Stimulated activated CD4-positive, alpha-beta T cell treated with anti-CD3 and anti-CD28 coated beads, TNF-alpha, amount 100 ng/mL, for 1 hour (primary cell): ENCODE measurements at places on chromosomes 1 and 21.

DNA sequence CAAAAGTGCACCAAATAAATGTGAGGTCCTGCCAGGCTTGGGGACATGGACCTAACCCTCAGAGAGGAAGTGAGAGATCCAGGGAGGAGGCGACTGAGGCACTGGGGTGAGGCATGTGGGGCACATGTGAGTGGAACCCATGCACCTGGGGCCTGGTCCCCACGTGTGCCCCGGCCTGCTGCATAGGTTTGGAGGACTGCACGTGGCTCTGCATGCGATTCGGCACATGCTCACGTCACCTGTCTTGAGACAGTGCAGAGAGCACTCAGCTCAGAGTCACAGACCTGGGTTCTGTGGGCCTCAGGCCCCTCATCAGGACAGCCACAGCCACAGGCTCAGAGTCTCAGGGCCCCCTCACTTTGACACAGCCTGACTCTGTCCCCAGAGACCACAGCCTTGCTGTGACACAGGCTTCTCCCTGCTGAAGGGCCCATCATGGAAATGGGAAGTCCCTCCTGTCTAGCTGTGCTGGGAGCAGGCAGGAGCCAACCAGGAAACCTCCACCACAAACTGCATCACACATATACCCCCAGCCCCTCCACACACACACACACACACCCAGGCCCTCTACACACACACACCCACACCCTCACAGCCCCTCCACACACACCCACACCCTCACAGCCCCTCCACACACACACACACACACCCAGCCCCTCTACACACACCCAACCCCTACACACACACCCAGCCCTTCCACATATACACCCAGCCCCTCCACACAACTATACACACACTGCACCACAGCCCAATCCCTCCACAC is 48.2 kb downstream of the SLC9A1 start:
- no peak for DNase-seq

DNA sequence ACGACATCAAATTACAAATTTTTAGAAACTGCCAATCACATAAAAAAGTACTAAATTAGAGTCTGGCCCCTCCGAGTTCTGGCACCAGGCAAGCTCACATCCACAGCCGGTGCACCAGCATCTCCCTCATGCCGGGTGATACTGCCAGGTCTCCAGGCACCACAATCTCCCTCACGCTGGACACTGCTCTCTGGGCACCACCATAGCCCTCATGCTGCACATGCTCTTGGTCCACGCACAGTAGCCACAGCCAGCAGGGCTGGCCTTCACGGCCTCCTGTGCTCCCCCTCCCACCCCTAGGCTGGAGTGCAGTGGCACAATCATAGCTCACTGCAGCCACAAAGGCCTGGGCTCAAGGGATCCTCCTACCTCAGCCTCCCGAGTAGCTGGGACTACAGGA is 65.5 kb downstream of the AKT3 start:
- DNase-seq = no peak

DNA sequence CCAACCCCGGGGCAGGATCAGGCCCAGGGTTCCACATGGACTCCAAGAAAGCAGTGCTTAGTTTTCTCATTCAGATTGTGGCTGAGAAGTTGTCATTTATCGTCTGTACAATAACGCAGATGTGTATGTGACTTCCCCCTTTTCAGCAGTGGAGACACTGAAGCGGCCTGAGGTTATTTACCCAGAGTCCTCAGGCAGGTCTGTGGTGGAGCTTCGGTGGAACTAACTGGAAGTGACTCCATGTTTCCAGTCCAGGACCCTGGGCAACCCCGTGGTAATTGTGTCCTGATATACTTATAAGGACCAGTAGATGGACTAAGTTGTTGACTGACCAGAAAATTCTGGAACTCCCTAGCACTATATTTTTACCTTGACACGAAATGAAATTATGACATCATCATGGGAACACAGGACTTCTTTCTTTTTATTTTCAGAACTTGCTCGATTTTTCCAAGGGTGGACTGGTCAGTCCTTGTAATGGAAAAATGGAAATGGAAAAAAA is 1.0 kb upstream of the IER5 start:
- no peak for DNase-seq

- DNase-seq = no peak
Measured at GRCh38 chr1:89151047-89151446, 24.8 kb downstream of the GBP7 start.

DNA sequence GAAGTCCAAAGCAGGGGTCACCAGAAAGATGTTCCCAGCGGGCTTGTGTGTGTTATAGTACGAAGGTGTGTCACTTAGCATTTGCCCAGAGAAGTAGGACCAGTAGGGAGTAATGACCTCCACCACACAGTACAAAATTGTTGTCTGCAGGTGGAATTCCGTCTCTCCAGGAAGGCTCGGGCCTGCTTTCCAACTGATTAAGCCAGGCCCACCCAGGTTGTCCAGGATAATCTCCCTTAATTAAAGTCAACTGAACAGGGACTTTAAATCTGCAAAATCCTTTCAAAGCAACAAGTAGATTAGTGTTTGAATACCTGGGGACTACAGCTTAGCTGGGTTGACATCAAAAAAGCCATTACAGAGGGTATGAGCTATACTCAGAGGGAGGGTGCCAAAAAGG is 131.3 kb downstream of the BACH1 start:
- DNase-seq = no peak
